Left renal cortex interstitium (tissue), 4 donors: ENCODE measurements at places on chromosomes 4 and X. TPM values are rescaled to one million over a fixed set of nuclear protein-coding genes. Genes with fewer than 3 reads are reported as not detected.

PABPC4L gene
- polyA plus RNA-seq = 13.4 TPM

SLC6A14 gene
- polyA plus RNA-seq = 0.09 TPM

GRCh38 chr4:161291222-161291621 lies 872.6 kb downstream of the FSTL5 start:
- DNase-seq = no peak

- DNase-seq = no peak
Measured at GRCh38 chr4:87414816-87415215, 7.6 kb upstream of the NUDT9 start.

DNA sequence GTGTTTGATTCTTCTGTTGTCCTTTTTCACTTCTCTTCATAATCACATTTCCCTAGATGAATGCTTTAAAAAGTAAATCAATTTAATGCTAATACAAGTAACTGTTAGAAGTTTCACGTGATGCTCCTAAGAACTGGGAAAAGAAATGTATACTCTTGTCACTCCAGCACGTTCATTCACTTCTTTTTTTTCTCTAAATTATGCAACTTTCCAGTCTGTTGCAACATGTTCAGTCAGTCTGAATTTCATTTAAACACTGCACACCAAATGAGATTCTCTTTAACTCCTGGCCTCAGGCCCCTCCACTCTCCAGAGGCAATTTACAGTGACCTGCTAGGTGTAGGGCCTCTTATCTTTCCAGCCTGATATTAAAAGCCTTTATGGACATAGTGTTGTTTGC lies 321.9 kb downstream of the HS3ST1 start:
- DNase-seq = no peak

GRCh38 chr4:88177983-88178625 lies 19.7 kb upstream of the ABCG2 start:
- DNase-seq = no peak
